ENCODE measurements at places on chromosomes 6 and 20.

DNA sequence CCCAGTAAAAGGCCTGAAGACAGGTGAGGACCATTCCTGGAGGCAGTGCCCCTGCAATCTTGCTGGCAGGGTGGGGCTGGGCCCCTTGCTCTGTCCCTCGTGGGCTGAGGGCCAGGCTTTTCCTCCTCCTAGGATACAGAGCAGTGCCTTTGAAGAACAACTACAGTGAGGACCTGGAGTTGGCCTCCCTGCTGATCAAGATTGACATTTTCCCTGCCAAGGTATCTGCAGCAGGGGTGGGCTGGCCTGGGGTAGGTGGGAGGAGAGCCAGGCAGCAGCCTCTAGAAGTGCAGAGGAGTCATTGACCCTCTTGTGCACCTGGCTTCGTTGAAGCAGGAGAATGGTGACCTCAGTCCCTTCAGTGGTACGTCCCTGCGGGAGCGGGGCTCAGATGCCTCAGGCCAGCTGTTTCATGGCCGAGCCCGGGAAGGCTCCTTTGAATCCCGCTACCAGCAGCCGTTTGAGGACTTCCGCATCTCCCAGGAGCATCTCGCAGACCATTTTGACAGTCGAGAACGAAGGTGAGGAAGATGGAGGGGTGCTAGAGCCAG, 36.5 kb downstream of the PLCG1 start:
- no peak for DNase-seq

GRCh38 chr20:56443654-56444540, 24.5 kb upstream of the RTF2 start:
- no peak for DNase-seq

DNA sequence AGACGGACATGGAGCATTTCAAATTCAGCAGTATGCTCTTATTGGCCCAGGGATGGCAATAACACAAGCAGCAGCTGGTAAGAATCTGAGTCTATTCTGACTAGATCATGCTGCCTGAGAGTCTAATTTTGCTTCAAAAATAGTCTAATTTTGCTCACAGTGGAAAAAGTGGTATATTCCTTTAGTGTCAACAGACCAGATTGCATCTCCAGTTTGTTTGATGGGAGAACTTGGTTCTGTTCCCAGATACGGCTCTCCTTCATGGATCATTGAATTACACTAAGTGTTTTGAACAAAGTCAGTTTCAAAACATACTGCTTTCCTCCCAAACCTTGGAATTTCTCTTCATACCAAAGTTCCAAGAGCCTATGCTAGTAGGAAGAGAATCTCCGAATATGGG, 586.1 kb downstream of the RNF144B start:
- DNase-seq: peak; percentile 27

- no peak for DNase-seq
Observed at GRCh38 chr6:37514837-37515236, 15.1 kb upstream of the CCDC167 start.

DNA sequence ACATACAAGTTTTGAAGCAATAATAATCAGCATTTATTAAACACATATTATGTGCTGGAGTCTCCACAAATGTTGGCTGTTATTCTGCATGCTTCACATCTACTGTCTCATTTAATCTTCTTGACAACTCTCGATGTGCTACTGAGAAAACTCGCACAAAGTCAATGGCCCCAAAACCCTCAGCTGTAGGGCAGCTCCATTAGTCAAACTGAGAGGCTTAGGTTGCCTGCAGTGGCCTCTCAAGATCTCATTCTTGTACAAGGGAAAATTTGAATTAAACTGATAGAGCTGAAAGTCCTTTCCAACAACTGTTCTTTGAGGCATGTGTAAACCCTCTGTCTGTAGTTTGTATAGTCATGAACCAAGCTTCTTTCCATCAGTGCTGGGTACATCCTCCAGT, 49.8 kb downstream of the MBOAT1 start:
- DNase-seq: no peak

DNA sequence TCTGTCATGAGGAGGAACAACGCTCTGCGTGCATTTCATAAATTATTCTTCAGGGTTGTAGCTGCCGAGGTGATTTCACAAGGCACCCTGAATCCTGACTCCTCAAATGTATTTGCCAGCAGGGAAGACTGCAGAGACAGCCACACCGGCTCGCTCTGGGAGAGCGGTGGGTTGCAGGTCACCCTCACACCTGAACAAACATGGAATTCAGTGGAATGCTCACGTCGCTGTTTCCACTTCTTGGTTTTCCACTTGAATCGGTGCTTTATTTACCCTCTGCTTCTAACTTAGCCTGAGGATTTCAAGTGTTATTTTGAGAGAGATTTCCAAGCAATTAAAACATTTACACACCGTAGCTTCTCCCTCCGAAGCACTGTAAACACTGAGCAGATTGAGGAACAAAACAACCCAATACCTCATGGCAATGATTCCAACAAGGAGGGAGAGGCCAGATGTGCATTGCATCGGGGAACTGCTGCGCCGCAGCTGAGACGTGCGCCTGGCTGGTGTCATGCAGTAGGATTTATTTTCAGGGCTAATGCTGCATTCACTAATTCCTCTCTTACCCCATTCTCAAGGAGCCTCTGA, 59.5 kb upstream of the GGTLC1 start:
- no peak for DNase-seq

GRCh38 chr6:146341493-146342230, 202.0 kb upstream of the RAB32 start:
- no peak for DNase-seq

- DNase-seq: no peak
Observed at GRCh38 chr6:39228992-39229767, at the start of gene KCNK5. Gene KCNK5 (minus strand): TSS chr6:39229475. CDS start chr6:39229111, 364 bp downstream.

- DNase-seq: peak; percentile 71
Observed at GRCh38 chr6:170456886-170457698, 96.0 kb downstream of the PSMB1 start.
